ENCODE measurements at places on chromosomes 1 and 21.

- no peak for DNase-seq
Measured at GRCh38 chr1:202752774-202753173, 42.5 kb upstream of the SYT2 start.

GRCh38 chr1:7852804-7853683 is at the start of gene UTS2:
TSS of gene UTS2 (minus strand) at chr1:7853065. CDS start at chr1:7853003, 62 bp downstream.
- DNase-seq, result no peak

- DNase-seq, result no peak
Measured at GRCh38 chr1:20666804-20667203, 5.6 kb upstream of the DDOST start.

- DNase-seq, result no peak
Measured at GRCh38 chr21:38678827-38679226, 126.9 kb upstream of the ETS2 start.

DNA sequence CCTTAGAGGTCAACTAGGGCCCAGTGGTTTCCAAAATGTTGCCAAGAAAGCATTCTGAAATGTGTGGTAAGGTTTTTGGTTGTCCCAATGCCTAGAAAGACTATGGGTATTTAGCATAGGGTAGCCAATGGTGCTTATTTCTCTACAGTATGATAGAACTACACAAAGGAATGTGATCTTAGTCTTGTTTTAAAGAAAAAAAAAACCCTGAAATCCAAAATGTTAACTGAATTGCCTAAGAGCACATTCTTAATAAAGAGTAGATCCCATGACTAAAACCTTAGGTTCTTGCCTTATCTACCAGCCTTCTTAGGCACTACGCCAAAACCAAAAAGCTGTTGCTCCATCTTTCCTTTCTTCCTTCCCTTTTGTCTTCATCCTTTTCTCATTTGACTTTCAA is 428.2 kb downstream of the MRPL39 start:
- DNase-seq, result no peak

DNA sequence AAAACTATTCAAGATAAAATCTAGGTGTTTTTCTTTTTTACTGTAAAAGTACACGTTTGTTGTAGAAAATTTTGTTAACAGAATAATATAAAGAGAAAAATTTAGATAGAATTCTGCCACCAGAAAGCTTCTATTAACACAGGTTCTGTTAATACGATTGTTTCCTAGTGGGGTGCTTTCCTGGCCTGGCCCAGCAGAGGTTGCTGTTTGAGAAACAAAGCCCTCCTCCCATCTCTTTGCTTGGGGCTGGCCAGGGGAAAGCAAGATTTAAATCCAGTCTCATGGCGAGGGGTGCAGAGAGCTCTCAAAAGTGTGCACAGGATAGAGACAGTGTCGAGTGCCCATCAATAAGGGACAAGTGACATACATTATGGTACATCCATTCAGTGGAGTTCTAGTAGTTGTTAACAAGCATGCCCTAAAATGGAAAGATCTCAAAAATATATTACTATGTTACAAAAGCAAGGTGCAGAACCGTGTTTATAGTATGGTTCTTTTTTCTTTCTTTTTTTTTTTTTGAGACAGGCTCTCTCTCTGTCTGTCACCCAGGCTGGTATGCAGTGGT is 14.6 kb upstream of the ACBD3 start:
- no peak for DNase-seq

DNA sequence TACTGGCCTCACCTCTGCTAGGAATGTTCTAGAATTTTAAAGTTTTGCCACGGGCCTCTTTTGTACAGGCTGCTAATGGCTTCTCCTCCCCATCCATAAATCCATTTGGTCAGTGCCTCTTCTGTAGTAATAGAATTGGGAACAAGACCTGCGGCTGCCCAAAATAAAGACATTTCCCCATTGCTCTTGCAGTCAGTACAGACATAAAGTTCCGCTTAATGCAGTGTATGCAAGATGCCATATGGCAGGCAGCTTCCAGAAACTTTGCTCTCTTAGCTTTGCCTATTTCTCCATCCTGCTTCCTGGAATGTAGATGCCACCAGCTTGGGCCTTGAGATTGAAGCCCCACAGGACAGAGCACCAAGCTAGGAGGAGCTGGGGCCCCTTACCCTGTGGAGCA is 3.7 kb upstream of the SLC2A5 start:
- DNase-seq, result no peak

DNA sequence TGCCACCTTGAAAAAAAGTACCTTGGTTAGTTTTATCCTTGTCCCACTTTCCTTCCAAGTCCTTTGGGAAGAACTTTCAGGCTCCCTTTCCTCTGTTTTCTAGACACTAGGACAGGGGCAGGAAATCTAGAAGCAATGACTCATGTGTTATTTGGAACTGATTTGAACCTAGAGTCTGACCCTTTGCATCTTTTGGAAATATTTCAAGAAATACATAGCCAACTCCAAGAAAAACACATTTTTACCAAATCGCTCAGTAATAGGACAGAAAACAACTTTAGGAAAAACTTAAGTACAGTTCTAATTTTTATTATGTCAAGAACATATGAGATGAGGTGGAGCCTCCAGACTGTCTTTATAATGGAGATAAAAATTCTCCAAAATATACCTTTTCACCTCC is 292.4 kb downstream of the PTBP2 start:
- DNase-seq, result no peak

DNA sequence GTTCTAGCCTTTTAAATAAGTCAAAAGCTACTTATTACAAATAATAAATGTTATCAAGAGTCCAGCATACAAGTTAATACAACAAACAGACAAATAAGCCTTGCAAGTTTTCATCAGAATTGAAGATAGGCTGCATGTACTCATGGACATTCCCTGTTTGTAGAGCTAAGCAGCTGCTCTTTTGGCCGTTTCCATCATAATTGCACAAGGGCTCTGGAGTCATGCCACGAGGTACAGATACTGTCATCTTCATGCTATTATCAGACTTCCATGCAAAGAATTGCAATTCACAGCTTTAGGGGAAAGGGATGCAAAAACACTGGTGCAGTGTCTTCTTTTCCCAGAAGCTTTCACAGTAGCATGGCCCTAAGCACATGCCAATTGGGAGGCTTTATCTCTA is 52.8 kb upstream of the TBX15 start:
- DNase-seq, result no peak

- no peak for DNase-seq
Measured at GRCh38 chr1:37822906-37823815, 15.2 kb upstream of the YRDC start.

DNA sequence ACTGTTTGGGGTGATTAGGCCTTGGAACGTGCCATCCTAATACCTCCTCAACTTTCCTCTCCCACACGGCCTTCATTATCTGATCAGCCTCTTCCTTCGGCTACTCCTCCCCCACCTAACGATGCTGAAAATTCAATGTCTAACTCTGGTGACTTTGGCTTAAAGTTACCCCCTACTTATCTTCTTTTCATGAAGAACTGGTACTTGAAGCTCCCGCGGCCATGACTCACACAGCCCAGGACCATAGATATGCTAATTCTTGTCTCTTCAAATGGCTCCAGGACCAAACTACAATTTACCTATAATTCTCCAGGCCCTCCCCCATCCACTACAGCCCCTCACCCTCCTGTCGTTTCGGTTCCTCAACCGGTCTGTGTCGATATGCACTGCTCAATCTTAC is 15.7 kb upstream of the AZIN2 start:
- no peak for DNase-seq

DNA sequence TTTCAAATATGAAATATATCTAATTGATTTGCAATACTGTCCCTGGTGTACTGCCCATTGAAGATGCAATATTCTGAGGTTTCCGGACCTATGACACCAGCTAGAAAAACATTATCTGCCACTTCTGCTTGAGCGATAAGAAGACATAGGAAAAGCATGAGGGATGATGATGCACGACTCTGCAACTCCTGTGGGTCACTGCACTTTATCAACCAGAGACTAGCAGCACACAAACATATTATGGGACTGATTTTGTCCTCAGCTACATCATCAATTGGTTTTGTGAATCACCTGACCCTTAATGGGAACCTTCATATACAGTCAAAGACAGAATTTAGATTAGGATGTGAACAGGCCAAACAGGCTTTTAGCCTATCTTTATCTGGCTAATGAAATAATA is 13.8 kb upstream of the KCNA3 start:
- DNase-seq, result no peak

- peak; percentile 4 for DNase-seq
Measured at GRCh38 chr1:158248118-158248517, 6.1 kb upstream of the CD1A start.

- DNase-seq, result no peak
Measured at GRCh38 chr21:25842925-25843324, 108.2 kb downstream of the GABPA start.

DNA sequence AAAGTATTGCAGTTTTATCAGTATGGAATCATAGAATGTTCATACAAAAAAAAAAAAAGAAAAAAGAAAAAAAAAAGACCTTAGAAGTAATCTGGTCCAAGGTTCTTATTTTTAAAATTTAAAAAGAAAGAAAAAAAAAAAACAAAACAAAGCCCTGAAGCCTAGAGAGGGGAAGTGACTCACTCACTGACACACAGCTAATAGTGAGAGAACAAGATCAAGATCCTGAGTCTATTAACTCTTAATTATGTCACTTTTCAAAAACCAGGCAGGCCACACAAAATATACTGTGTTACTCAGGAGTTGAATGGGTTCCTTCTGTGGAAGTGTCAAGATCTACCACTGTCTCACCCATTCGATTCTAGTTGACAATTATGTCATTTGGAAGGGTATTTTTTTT is 433.9 kb upstream of the DAB1 start:
- DNase-seq, result no peak

GRCh38 chr21:46063734-46064680 is 33.9 kb upstream of the COL6A2 start:
- no peak for DNase-seq

DNA sequence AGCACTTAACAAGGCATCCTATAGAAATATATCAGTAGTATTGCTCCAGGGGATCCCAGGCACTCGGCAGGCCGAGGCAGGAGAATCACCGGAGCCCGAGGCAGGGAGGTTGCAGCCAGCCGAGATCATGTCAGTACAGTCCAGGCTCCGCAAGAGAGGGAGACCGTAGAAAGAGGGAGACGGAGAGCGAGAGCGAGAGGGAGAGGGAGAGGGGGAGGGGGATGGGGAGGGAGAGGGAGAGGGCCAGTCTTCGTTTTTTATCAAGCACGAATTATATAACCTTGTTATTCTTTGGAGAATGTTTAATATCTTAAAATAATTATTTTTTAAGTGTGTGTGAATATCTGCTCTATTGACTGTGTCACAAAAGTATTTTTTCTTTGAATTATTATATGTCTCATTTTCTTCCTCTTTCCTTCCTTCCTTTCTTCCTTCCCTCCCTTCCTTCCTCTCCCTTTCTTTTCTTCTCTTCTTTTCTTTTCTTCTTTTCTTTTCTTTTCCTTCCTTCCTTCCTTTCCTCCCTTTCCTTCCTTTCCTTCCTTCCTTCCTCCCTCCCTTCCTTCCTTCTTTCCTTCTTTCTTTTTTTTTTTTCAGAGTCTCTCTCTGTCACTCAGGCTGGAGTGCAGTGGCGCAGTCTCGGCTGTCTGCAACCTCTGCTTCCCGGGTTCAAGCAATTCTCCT is 233.7 kb downstream of the SRGAP2C start:
- DNase-seq, result no peak

GRCh38 chr1:21297975-21298374 is 7.7 kb upstream of the ECE1 start:
- DNase-seq, result no peak

GRCh38 chr1:12124693-12125421 is 41.9 kb upstream of the TNFRSF1B start:
- peak; percentile 86 for DNase-seq

DNA sequence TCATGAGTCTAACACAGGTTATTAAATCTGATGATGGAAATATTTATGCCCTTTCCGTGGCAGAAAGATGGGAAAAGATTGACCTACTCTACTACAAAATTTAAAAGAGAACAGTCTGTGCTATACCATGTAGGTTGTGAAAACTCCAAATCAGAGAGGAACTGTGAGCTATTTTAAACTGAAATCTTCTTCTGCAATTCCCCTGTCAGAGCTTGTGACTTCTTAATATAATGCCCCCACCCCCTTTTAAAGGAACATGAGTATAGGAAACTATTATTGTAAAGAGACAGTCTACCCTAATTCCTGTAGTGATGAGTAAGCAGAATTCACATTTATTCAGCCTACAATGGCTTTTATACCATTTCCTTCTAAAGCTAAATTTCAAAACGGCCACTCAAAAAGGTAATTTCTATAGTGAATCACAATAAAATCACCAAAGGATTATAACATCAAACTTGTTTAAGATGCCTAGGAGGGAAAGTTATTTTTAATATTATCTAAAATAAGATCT is 11.7 kb downstream of the DSCAM start:
- no peak for DNase-seq

DNA sequence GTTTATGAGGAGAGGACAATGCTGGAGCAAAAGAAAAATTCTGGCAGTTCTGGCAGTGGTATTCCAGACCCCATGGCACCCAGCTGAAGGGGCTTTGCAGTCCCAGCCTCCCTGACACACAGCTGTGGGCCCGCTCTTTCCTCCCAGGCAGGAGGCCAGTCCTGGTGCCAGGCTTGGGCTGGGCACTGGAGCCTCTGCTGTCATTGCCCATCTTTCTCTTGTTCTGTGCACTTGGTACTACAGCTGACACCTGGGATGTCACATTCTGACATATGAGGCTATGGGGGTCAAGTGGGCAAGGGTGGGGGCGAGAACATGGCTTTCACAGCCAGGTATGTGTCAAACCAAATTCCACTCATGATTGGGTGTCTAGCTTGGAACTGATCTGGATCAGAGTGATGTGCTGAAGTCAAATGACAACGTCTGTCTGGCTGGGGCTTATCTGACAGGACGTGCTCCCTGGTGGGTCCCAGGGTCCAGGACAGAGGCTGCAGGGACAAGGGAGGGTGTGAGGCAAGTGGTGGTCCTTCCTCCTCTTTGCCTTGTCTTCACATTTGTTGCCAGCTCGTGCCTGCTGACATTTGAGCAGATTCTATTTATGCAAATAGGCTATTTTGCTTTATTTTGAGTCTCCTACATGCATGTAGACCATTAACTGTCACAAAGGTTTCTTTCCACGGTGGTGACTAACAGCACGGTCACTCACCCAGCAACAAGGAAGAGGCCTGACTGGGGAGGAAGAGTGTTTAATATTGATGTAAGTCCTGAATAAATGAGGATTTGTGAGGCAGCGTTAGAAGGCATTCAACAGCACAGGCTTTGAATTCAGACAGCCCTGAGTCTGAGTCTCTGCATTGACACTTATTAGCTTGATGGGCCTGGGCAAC is 336.3 kb downstream of the PBX1 start:
- no peak for DNase-seq

- DNase-seq, result no peak
Measured at GRCh38 chr1:228313536-228314277, 92.9 kb downstream of the TRIM11 start.

GRCh38 chr1:65020774-65021173 is 54.4 kb upstream of the JAK1 start:
- no peak for DNase-seq

GRCh38 chr21:45779226-45779625 is 135.7 kb downstream of the PCBP3 start:
- no peak for DNase-seq

GRCh38 chr1:65190229-65190628 is 42.2 kb downstream of the AK4 start:
- DNase-seq, result no peak
